ENCODE measurements at places on chromosomes 7 and 10.

GRCh38 chr7:28853150-28853549, 105.0 kb downstream of the TRIL start:
- no peak for DNase-seq

GRCh38 chr7:71804256-71804655, 607.9 kb downstream of the CALN1 start:
- no peak for DNase-seq

GRCh38 chr10:100020886-100021253, 11.1 kb upstream of the DNMBP start:
- peak; percentile 74 for DNase-seq

GRCh38 chr10:9608602-9609001, 1409.1 kb upstream of the CELF2 start:
- DNase-seq, result no peak

- DNase-seq, result no peak
Measured at GRCh38 chr7:148397985-148398384, 192.6 kb upstream of the C7orf33 start.

DNA sequence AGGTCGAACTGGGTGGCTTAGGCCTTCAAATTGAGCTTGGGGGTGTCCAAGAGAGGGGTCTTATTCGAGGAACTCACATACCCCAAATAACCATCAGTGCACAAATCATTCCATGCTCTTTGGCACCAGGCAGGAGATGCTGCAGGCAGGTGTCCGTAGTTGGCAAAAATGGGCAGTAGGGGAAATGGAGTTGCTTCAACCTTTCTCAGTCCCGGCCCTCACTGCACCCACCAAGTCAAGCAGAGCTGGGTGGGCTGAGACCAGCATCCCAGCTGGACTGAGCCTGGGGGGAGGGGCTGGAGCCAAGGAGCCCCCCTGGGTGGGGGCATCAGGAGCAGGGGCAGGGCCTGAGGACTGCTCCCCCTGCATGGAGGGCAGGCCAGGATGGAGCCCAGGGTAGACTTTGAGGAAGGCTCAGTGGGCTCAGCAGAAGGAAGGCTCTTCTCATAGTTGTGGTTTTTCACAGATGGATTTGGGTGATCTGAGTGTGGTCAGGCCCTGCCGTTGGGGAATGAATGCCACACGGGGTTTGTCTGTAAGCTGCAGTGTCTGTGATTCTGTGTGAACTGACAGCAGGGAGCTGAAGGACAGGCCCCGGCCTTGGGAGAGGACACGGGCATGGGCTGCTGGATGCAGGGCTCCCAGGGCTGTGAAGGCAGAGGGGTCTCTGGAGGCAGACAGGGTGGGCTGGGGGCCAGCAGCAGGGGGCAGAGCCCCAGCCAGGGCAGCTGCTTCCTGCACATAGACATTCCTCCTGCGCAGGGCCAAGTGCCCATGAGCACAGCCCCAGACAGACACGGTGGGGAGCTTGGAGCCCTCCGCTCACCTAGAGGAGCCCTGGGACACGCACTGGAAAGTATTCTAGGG, 144.5 kb downstream of the ADCY1 start:
- no peak for DNase-seq

DNA sequence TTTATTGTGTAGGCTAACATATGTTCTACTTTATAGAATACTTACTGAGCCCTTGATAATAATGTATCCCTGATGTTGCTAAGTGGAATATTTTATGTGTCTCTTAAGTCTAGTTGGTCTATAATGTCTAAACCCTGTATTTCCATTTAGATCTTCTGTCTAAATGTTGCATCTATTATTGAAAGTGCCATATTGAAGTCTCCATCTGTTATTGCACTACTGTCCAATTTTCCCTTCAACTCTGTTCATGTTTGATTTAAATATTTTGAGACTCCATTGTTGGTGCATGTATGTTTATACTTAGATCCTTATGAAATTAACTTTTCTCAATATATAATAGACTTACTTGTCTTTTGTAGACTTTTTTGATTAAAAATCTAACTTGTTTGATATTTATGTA, 924.5 kb upstream of the KCND2 start:
- no peak for DNase-seq

GRCh38 chr10:33716501-33717267, 382.2 kb upstream of the NRP1 start:
- no peak for DNase-seq

DNA sequence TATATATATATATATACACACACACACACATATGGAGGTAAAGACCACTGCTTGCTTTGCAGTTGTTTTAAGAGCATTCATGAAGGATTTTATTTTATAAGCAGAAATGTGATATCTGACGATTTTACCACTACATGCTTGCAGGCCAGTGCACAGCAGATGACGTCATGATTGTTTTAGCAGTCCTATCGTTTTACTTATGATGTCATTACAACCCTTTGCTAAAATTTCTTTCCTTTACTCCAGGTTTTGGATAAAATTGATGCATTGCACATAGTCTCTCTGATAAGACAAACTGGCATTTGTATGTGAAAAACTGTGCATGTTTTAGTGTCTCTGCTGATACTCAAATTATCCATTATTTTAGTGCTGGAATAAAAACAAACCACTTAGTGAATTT, 9.2 kb downstream of the EGFR start:
- no peak for DNase-seq

GRCh38 chr10:133034092-133034491, 53.6 kb upstream of the ADGRA1 start:
- no peak for DNase-seq

DNA sequence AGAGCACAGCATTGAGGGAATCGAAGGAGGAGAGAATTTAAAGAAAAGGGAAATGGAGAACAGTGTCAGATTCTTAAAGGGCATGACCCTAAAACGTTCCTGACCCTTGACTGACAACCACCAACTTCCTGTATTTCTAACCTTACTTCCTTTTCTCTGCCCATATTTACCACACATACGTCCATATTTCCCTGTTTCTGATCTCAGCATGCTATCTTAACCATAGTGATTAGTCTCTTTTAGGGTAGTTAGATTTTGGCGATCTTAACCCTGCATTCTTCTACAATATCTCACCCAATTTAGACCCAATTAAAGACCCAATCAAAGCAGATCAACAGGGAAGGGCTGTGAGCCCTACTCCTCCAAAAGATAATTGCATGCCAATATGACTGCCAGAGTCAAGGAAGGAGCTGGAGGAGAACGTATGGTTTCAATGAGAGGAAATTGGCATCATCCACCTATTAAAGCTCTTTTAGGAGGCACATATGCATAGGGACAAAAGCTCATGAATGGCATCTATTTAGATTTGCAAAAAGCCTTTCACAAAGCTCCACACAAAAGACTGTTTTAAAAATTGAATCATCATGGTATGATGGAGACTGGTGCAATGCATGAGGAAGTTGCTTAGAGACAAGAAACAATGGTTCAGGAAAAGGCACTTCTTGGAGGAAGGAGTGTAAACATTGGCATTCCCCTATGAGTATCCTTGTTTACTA, 49.0 kb upstream of the ARHGAP12 start:
- DNase-seq, result peak; percentile 2

- no peak for DNase-seq
Measured at GRCh38 chr7:134992626-134993179, 6.4 kb downstream of the AGBL3 start.

- peak; percentile 31 for DNase-seq
Measured at GRCh38 chr10:56318816-56319215, 42.2 kb downstream of the ZWINT start.

DNA sequence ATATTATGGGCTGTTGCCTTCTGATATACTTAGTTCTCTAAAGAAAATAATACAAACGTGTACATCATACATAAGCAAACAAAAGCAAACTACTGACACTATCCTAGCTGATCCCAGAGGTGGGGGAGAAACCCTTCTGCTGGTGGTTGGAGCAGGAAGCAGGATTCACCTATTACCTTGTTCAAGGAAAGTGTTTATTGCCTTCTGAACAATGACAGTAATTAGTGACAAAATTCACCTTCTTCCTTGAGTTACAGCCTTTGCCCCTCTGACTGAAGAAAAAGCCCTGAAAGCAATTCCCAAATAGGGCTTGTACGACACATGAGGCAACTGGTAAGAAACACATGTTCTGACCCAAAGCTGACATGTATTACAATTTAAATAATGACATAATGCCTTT, 118.8 kb upstream of the AKR1E2 start:
- DNase-seq, result no peak

- no peak for DNase-seq
Measured at GRCh38 chr10:96285331-96285752, 14.0 kb upstream of the BLNK start.

DNA sequence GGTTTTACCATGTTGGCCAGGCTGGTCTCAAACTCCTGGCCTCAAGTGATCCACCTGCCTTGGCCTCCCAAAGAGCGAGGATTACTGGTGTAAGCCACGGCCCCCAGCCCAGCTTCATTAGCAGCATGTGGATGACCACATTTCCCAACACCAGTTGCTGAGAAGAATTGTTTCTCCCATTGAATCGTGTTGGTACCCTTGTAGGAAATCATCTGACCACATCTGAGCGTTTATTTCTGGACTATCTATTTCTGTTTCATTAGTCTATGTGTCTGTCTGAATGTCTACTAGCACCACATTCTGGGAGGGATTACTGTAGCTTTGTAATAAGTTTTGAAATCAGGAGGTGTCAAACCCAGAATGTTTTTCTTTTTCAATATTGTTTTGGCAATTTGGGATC, 89.6 kb downstream of the LCOR start:
- DNase-seq, result no peak

DNA sequence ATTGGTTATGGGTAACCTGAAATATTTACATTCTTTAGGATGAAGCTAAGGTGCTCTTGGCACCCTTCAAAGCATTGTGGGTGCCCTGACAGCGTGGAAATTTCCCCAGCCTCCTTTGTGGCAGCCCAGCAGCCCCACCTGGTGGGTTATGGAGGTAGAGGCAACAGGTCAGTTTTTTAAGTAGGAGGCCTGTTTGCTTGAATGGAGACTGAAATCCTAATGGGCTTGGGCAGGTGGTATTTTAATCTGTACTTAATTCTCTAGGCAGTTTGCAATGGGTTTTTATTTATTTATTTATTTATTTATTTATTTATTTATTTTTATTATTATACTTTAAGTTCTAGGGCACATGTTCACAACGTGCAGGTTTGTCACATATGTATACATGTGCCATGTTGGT, 139.4 kb downstream of the EPC1 start:
- peak; percentile 5 for DNase-seq

- no peak for DNase-seq
Measured at GRCh38 chr7:105044449-105045070, 30.6 kb downstream of the KMT2E start.

- peak; percentile 62 for DNase-seq
Measured at GRCh38 chr10:70690589-70690988, 18.3 kb downstream of the ADAMTS14 start.

DNA sequence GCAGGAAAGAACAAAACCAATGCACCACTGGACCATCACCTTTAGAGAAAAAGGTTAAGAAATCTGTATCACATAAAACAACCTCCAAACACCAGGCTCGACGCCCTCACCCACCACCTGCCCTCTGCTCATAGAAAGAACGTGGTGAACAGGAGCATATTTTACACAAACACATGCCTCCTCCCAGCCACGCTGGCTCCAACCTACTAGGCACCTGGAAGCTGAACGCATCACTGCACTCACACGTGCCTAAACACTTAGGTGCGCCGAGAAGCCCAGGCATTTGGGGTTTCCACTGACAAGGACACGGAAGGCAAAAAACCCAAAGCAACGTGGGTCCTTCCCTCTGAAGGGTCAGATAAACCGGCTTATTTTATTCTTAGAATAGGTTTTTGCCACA, 56.0 kb downstream of the PTPRN2 start:
- DNase-seq, result peak; percentile 60

DNA sequence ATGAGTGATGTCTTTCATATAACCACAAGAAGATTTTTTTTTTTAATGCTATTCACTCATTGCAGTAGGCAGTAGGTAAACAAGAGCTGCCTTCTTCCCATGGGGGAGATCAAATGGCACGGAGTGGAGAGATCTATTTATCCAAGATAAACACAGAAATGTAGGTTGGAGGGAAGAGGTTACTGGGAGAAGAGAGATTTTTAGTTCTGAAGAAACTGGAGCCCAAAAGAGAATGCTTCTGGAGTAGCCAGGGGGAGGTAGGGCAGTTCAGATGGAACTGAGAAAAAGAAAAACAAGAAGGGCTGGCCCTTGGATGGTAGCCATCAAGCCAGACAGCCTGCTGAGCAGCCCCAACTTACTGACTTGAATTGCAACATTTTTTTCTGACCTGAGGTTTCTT, 270.1 kb upstream of the TPK1 start:
- peak; percentile 78 for DNase-seq

GRCh38 chr7:128174386-128174785, 66.7 kb upstream of the LEP start:
- no peak for DNase-seq

- DNase-seq, result no peak
Measured at GRCh38 chr7:115357703-115357999, 435.8 kb downstream of the MDFIC start.

DNA sequence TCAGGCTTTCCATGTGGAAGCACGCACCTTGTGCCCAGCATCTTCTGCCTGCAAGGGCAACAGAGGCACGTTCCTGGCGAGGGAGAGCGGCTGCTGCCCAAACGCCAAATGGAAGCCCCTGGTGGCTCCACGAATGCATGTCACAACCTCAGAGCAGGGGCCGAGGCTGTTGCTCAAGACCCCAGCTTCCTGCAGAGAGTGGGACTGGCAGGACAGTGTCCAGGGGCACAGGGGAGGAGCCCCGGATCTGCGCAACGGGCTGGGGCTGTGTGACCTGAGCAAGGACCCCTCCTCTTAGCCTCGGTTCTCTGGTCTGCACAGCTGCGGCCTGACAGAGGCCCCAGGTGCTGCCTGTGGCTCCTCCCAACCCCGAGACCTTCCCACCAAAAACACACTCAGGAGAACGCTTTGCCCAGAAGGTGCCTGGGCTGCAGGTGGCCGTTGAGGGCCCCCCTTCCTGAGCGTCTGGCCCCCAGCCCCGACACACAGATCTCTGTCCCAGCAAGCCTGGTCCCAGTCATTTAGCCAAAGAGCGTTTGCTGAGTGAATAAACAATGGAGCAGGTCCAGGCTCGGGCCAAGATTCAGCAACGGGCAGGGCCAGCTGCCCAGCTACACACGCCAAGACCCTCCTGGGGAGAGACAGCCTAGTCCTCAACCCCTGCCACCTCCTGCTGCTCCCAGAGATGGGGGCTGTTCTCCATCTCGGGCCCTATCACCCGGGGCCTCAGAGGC, 1.2 kb downstream of the MICALL2 start:
- DNase-seq, result no peak

- no peak for DNase-seq
Measured at GRCh38 chr10:96719850-96720421, 378 bp downstream of the PIK3AP1 start.

DNA sequence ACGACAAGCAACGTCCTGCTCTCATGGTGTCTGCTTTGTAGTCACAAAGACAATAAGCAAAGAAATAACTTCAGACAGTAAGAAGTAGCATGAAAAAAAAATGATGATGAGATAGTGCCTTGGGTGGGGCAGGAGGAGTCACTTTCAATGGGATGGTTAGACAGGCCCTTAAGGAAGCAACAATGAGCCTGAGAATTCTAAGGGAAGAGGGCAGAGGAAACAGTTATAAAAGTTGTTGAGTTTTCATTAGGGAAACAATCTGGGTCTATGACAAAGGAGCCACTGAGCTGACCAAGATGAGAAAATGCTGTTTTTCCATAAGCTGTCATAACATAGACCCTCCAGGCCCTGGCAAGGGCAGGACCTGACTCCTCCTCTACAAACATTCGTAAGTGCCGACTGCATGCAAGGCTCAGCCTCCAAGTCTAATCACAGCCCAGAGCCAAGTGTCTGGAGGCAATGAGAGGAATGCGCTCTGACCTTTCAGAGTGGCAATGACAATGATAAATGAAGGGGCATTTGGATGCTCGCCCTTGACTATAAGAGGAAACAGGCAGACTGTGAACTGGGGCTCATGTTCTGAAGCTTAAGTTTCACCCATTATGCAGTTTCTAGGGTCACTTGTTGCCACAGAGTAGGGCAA, 43.7 kb downstream of the PPP1R3C start:
- no peak for DNase-seq

Measured in NCI-H345 (cell line).